ENCODE measurements at places on chromosomes 12 and 14. TPM values are rescaled to one million over a fixed set of nuclear protein-coding genes. Genes with fewer than 3 reads are reported as not detected.

Gene CPSF2
- total RNA-seq = 36.3 TPM

Gene VRTN
- not detected for total RNA-seq

Gene TPH2
- not detected for total RNA-seq

Gene NAP1L1
- 431 TPM for total RNA-seq

Gene PTPRB
- total RNA-seq = 40.0 TPM

Gene LMO3
- 4.5 TPM for total RNA-seq

Gene VASH1
- total RNA-seq = 85.2 TPM

Gene NYNRIN
- total RNA-seq = 9.4 TPM

Gene DEPDC4
- total RNA-seq = 0.74 TPM

Gene POTEG
- total RNA-seq = not detected

Data from right cardiac atrium (tissue), 5 donors.